ENCODE measurements at places on chromosomes 6 and 20.

- H3K36me3 ChIP-seq = no peaks in the 10 kb centered on the region
- peaks cover 13% of the 10 kb centered on the region for H3K4me1 ChIP-seq
- no peak for DNase-seq
- no peak overlapping the region for H3K4me3 ChIP-seq
- H3K27me3 ChIP-seq = no peaks in the 10 kb centered on the region
These were observed 533.9 kb downstream of the RFPL4B start for GRCh38 chr6:112881027-112881426.

- H3K4me3 ChIP-seq = no peak overlapping the region
- H3K4me1 ChIP-seq = no peaks in the 10 kb centered on the region
- no peak for DNase-seq
- H3K27ac ChIP-seq = no peak overlapping the region
- no peaks in the 10 kb centered on the region for H3K27me3 ChIP-seq
- H3K36me3 ChIP-seq = no peaks in the 10 kb centered on the region
These were observed 211.0 kb downstream of the WDR27 start for GRCh38 chr6:169490830-169491229.

- no peaks in the 10 kb centered on the region for H3K27me3 ChIP-seq
- H3K4me3 ChIP-seq = no peak overlapping the region
- H3K27ac ChIP-seq = no peak overlapping the region
- H3K4me1 ChIP-seq = no peaks in the 10 kb centered on the region
These were observed 982.2 kb upstream of the MAP3K7 start for GRCh38 chr6:91569071-91569470.

DNA sequence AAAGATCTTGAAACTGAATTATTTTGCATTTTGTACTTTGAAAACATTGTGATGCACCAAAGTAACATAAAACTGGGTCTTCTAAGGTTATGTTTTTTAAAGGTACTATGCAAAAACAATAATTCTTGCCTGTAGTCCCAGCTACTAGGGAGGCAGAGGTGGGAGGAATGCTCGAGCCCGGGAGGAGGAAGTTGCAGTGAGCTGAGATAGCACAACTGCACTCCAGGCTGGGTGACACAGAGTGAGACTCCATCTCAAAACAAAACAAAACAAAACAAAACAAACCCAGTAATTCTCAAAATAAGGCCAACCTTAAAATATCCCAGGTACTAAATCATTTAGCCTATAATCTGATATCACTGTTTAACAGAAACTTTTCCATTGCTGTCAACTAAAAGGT, 269.6 kb downstream of the KHDC1L start:
- no peak overlapping the region for H3K4me3 ChIP-seq
- H3K4me1 ChIP-seq = peaks cover 32% of the 10 kb centered on the region
- no peaks in the 10 kb centered on the region for H3K27me3 ChIP-seq
- no peaks in the 10 kb centered on the region for H3K36me3 ChIP-seq
- no peak overlapping the region for H3K27ac ChIP-seq

GRCh38 chr6:24933266-24933665, 2.5 kb downstream of the RIPOR2 start:
- H3K27ac ChIP-seq = no peak overlapping the region
- DNase-seq = no peak
